M059J (cell line): ENCODE measurements at places on chromosomes 2 and 18.

DNA sequence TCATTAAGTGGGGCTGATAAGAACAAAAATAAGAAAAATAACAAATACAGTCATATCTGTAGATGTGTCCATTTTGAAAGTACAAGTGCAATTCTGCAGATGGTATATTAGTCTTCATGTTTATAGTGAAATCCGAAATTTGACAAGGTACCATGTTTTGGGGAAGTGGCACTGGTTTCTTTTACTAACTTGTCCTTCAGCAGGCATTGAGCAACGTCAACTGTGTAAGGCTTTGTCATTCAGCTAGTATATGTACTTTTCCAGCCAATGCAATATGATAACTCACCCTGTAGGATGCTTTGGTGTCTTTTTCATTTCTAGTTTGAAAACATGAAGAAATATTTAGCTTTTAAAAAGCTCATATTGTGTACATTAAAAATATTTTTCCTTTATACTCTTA is 139.9 kb downstream of the MCFD2 start:
- DNase-seq = no peak

DNA sequence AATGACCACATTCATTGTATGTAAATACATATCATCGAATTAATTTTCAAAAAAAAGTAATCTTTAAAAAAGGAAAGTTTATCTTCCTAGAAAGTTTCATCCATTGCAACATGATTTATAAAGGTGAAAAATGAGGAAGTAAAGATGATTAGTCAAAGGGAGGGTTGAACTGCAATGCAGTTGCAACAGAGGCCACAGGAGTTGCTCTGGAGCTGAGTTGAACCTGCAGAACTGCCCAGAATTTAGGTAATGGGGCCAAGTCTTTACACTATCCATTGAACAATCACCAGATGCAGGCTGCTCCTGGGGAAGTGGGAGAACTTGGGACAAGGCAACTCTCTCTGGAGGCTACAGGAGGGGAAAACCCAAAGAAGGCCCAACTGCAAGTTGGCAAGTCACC is 390.7 kb downstream of the METTL4 start:
- no peak for DNase-seq

GRCh38 chr18:5891184-5891853 is 4.0 kb downstream of the TMEM200C start:
- no peak for DNase-seq

DNA sequence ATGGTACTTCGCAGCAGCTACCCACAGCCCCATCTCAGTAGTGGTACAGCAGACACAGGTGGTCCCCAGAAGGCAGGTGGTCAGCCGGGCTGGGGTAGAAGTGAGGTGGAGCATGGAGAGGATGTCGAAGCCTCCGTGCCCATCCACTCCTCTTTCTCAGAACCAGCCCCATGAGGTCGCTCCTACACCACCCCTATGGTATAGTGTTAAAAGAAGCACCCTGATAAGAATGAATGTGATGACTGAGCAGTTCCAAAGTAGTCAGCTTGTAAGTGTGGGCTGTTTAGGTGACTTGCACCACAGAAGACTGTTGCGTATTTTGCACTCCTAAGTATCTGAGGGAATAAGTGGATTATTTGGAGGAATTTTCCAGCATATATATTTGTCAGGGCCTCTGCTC is 111.3 kb downstream of the WDSUB1 start:
- no peak for DNase-seq

- DNase-seq = no peak
Observed at GRCh38 chr2:55164534-55165480, 67.3 kb downstream of the CLHC1 start.

- DNase-seq = peak; percentile 1
Observed at GRCh38 chr2:239429473-239430350, 28.9 kb upstream of the HDAC4 start.

DNA sequence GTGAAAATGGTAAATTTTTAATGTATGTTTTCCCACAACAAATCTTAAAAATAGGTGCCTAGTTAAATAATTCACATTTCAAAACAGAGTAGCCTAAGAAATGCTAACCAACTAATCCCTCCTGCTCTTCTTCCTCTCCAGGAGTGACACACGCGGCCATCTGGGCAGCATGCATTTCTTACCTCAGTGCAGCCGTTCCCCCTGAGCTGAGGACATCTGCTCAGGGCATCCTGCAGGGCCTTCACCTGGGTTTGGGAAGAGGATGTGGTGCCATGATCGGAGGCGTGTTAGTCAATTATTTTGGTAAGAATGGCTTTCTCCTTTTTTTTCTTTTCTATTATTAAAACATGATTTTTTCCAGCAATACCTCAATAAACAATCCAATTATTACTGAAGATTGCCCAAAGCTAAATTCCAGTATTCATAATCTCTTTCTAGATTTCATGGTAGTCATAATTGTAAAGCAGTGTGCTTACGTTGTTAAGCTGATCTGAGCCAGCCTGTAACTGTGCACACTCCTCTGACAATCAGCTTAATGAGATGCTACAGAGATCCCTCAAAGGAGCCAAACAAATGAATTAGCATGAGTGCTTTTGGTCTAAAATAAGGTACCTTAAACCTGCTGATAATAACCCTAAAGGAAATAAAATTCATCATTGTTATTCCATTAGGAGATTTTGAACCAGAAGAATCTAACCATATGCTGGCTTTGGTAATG is 45.8 kb downstream of the NEMP2 start:
- DNase-seq = no peak

DNA sequence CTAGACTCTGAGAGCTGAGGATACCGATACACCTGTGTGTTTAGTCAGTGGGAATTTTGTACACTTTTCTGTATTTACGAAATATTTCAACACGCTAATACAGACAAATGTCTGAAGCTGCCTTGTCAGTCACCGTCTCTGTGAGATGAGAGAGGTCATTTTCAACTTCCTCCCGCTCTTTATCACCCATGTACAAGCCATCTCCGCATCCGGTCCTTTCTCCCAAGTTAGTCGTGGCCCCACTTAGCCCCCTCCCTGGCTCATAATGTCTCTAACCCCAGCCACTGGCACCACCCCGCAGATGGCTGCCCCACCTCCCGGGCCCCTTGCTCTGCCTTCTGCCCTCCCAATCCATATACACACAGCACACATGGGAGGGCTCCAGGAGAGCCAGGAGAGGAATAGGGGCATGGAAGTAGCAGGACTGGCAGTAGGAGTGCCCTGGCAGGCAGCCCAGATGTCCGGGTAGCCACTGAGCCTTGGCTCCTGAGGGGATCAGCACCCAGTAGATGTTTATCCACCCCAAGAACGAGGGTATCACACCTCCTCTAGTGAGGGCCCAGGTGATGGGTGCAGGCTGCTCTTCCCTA is 2.0 kb upstream of the RUFY4 start:
- no peak for DNase-seq

- no peak for DNase-seq
Observed at GRCh38 chr2:150011161-150011730, 423.7 kb upstream of the MMADHC start.

- no peak for DNase-seq
Observed at GRCh38 chr2:85318222-85319074, 9.3 kb downstream of the TGOLN2 start.

GRCh38 chr2:106983305-106983704 is 97.3 kb upstream of the ST6GAL2 start:
- no peak for DNase-seq

GRCh38 chr2:60118061-60118460 is 435.4 kb downstream of the BCL11A start:
- no peak for DNase-seq

- DNase-seq = no peak
Observed at GRCh38 chr2:39124746-39125057, 3.9 kb upstream of the SOS1 start.
